ENCODE measurements at places on chromosomes 13 and 19.

DNA sequence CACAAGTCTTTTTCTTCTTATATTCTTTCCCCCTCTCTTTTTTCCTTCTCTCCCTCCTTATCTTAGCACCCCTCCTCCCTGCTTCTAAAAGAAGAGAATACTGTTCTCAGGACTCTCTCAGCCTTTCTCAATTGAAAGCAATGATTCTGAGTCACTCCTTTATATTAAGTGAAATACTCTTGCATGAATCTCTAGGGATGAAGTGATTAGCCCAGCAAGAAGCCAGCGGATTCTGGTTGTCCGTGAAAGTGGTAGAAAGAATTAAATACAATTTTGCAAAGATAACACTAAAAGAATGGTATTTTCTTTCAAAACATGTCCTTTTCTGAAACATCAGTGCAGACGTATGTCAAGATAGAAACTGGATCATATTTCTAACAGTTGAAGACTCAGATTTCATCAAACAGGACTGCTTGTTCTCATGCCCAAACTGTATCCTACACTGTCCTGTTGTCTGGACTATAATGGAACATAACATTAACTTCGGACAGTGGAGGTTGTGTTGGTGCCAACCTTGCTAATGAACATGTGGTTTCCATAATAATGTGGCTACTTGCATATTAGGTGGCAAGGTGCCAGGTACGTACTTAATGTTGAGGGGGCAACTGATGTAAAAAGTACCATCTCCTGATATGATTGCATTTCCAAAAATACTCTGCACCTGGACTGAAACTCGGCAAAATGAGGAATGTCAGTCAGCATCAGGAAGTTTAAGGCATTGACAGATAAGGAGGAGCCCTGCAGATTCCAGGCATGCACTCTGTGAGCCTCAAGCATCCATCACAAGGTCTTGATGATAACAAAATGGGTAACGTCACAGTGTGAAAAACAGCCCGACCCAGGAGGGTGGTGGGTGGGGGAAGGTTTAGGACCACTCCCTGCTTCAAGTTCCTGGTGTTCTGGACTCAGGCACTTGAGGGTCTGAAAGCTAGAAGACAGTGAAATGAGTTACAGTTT, 357.2 kb downstream of the DLEU7 start:
- peak; percentile 65 for DNase-seq

- DNase-seq: no peak
Measured at GRCh38 chr19:18379803-18380747, 5.9 kb upstream of the GDF15 start.

- DNase-seq: no peak
Measured at GRCh38 chr13:98507282-98507797, 69.6 kb downstream of the STK24 start.

- DNase-seq: no peak
Measured at GRCh38 chr13:24865163-24865953, 101.4 kb downstream of the RNF17 start.

- DNase-seq: no peak
Measured at GRCh38 chr19:47539747-47540311, 25.0 kb upstream of the NAPA start.

- no peak for DNase-seq
Measured at GRCh38 chr19:1780272-1780958, 27.1 kb downstream of the ONECUT3 start.

GRCh38 chr19:5839065-5840017, at the start of gene FUT6:
Gene FUT6, minus strand, starts transcription at chr19:5839702. Its CDS starts 7,135 bp downstream, at chr19:5832567.
- DNase-seq: no peak

DNA sequence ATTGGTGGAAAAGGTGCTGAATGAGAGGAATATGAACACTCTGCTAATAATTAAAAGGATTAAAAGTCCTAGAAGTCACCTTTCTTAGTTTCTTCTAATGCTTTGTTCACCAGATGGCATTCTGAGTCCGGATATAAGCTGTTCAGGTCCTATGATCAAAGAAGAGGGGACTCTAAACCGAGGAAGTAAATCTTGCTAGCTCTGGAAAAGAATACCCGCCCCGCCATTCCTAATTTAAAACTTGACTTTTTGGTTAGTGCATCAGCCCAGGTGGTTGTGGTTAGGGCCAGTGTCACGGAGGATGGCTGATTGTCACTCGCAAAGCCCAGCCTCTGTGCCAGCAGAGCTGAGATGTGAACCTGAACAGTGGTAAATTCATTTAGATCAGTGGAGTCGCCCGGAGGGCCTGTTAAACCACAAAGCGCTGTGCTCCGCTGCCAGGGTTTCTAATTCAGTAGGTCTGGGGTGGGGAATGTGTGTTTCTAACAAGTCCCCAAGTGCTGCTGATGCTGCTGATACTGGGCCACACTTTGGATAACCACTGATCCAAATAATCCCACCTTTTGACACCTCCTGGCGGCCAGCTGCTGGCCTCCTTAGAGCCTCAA, 425.4 kb downstream of the DCT start:
- no peak for DNase-seq

DNA sequence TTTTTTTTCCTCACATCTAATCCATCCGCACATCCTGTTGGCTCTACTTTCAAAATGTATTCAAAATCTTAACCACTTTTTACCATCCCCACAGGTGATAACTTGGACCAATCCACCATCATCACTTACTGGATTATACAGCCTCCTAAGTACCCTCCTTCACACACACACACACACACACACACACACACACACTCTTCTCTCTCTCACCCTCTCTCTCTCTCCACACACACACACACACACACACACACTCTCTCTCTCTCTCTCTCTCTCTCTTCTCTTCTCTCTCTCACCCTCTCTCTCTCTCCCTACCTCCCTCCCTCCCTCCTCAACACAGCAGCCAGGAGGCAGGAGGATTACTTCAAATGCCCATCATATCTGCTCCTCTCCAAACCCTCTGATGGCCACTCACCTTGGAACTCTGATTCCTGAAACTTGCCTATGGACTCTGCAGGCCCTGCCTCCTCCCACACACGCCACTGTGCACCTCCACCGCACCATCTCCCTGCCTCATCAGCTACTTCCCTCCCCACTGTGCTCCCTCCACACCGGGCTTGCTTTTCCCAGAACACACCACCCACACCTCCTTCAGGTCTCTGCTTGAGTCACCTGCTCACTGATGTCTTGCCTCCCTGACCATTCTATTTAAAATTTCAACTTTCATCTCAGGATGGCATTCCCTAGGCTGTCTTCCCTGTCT, 39.7 kb downstream of the RCBTB2 start:
- DNase-seq: no peak

GRCh38 chr19:49331616-49332055, 3.6 kb upstream of the CD37 start:
- DNase-seq: no peak

DNA sequence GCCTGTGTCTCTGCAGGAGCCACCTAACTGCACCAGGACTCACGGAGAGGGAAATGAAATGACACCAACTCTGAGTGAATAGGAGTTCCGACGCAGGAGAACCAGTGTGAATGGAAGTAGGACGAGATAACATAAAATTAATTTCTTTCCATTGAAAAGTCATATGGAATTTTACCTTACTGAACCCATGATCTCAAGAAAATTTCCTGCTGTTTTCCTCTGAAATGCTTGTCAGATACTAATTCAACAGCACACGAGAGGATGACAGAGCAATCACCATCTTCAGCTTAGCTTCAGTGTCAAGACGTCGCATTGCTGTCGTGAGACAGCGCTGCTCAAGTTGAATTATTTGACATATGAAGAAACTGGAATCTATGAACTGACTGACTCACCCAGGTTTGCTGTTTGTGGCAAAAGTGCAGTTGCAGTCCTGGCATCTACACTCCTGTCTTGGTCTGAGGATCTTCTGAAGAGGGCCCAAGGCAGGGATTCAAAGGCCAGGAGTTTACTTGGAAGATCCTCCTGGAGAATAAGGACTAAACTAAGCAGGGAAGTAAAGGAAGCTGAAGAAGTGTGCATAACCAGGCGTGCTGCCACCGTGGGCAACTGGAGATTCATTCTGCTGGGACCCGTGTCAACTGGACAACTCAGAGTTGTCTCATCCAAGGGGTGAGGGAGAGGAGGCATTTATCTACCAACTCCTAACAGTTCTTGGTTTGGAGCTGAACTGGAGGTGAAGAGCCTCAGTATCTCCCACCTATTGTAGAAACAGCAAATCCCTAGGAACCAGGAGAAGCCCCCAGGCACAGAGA, 214.4 kb upstream of the IRS2 start:
- no peak for DNase-seq

GRCh38 chr19:8611877-8612806, 1.6 kb upstream of the ADAMTS10 start:
- peak; percentile 84 for DNase-seq

DNA sequence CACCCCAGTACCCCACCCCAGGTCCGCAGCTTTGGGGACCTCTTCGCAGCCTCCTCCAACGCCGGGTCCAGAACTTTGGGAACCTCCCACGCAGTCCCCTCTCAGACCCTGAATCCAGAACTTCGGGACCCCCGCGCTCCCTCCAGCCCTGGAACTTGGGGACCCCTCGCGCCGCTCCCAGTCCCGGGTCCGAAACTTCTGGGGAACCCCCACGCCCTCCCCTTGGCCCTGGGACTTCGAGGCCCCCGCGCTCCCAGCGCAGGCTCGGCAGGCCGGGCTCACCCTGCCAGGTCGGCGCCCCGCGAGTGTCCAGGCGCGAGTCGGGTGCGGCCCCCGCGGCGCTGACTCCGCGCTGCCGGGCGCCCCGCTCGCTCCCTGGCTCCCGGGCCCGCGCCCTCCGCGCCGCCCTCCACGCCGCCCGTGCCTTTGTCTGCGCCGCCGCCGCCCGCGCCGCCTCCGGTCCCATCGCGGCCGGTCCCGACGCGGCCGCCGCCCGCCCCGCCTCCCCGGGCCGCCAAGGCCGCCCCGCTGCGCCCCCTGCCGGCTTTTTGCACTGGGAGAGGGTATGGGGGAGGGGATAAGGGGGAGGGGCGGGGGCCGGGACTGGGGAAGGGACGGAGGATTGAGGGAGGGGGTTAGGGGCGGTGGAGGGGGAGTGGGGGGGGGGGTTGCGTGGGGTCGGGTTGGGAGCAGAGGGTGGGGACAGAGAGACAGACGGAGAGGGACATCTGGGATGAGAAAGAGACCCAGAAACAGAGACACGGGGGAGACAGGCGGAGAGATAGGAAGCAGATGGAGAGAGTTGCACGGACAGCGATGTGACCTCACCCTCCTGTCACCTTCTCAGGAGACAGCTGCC, at the start of gene HOMER3:
HOMER3 (minus strand) TSS at position 449 of the 859 bp plus-strand sequence. CDS start 2,235 bp downstream, outside the sequence.
- no peak for DNase-seq

- DNase-seq: no peak
Measured at GRCh38 chr13:44191103-44191502, 182.5 kb upstream of the SERP2 start.

- DNase-seq: no peak
Measured at GRCh38 chr19:29568036-29569025, 37.8 kb upstream of the POP4 start.

- no peak for DNase-seq
Measured at GRCh38 chr13:29496241-29496712, 99.2 kb downstream of the SLC7A1 start.

DNA sequence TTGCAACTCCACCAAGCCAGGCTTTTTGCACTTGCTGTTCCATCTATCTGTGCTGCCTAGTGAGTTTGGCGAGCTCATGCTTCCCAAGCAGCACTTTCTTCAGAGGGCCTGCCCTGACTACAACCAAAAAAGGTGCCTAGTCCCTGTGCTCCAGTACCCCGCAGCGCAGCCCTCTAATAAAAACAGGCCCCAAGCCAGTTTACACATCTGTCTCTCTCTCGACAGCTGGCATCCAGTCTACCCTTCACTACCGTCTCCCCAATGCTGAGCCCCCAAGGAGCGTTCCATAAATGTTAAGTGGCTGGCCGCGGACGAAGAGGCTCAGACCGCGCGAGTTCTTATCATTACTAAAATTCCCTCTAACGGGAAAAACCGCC, 512 bp downstream of the MED4 start:
- DNase-seq: no peak

DNA sequence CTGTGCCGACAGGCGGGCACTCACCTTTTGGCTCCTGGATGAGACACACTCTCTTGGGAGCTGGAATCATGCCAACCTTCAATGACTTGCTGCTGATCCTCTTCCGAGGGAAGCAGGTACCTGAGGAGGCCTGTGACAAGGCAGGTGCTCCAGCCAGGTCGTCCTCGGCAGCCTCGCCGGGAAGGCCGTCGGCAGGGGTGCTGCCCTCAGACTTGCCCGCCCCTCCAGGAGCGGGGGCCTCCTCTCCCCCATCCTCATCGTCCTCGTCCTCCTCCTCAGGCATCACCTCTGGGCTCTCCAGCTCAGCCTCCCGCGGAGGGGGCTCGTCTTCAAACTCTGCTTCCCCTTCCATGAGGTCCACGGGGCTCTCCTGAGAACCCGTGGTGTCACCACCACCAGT, 29.2 kb downstream of the SUGP2 start:
- no peak for DNase-seq

DNA sequence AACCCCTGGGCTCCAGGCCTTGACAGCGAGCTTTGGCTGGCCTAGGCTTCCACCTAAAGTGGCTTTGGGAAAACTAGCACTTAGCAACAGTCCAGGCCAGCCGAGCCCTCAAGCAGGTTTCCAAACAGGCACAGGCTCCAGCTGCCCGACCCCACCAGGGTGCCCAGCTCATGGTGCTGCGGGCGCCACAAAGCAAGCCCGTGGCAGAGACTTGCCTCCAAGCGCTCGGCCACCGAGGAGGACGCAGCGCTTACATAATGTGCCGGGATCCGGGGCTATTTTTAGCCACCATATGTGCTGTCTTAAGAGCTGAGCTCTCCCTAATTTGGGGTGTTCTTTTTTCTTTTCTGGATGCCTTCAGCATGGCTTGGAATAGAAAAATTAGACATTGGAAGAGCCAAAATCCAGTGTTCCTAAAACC, 56.1 kb upstream of the F7 start:
- no peak for DNase-seq

DNA sequence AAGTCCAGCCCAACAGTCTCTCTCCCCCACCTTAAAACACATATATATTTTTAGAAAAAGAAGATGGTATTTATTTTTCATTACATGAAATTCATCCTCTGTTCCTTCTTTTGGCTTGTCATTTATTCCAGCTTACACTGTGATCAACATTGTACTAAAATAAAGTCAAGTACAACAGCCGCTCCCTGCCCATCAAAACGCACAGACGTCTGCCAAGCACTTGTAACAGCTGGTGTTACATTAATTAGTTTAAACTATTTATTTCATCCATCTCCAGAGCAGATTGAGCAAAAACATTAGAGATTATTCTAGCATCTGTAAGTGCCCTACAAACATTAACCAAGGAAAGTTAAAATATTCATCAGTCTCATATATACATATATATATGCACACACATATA, 350.5 kb downstream of the DACH1 start:
- DNase-seq: no peak

All from brain pericyte (primary cell).